Astrocyte of the cerebellum (primary cell): ENCODE measurements at places on chromosomes 4 and X.

GRCh38 chr4:48343551-48343950 lies 2.2 kb downstream of the SLAIN2 start:
- no peak for DNase-seq

GRCh38 chr4:165788686-165789463 lies 84.2 kb upstream of the TLL1 start:
- DNase-seq, result no peak

DNA sequence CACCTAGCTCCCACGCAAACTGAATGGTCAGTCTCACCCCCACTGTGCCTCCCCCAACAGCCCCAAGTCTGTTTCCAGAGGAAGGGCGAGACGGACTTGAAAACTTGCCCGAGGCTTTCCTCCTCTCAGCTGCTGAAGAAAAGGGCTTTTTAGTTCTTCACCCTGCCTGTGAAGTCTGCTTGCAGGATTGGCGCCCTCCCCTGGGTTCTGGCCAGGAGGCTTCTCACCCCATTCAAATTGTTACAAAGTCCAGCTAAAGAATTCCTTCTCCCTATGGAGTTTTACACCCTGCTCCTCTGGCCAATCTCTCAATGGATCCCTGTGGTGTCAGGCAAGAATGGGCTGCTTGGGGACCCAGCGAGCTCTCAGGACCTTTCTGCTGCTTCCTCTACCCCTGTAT lies 241.0 kb downstream of the AFF2 start:
- DNase-seq, result no peak

GRCh38 chrX:55452833-55453124 lies 852 bp downstream of the MAGEH1 start:
- no peak for DNase-seq

GRCh38 chrX:143580266-143580665 lies 55.6 kb downstream of the SLITRK4 start:
- DNase-seq, result no peak

DNA sequence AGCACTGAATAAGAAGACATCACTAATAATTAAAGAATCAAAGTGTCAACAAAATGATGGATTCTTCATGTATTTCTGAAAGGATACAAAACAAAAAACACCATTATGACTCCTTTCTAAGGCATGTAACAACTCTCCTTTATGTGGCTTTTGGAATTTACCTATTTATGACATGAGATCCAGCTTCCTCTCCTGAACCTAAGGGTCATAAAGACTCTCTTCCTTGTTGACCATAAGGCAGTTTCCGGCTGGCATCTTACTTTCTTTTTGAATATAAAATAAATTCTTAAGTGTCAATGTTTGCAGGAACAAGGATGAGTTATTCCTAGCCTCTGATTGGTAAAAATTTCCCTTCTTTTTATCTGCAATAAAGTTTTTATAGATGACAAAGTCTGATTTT lies 111.1 kb upstream of the GRPR start:
- DNase-seq, result no peak

DNA sequence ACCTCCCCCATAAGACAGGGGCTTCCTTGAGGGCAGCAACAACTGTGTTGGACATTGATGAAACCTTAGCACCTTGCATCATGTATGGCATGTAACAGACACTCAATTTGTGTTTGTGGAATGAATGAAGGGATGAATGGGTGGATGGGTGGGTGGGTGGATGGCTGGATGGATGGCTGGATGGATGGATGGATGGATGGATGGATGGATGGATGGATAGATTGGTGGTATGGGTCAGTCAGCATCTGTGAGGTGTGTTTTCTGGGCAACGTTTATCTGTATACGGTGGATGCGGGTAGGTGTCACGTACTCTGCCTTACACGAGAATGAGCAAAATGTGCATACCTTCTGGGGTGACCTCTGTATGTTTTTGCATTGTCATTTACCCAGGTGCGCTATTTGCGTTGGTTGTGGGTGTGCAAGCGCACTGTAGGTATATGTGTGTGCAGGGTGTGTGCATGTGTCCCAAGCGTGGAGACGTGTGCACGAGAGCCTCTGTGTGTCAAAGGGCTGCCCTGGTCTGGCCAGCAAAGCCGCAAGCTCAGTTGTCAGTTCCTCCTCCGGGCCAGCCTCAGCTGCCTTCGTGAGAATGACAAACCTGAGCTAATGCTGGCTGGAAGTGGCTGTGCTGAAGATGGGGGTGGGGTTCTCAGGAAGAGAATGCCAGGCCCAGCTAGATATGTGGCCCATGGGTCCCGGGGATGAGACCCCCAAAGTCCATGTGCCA lies 26.5 kb downstream of the ELF4 start:
- DNase-seq, result no peak

DNA sequence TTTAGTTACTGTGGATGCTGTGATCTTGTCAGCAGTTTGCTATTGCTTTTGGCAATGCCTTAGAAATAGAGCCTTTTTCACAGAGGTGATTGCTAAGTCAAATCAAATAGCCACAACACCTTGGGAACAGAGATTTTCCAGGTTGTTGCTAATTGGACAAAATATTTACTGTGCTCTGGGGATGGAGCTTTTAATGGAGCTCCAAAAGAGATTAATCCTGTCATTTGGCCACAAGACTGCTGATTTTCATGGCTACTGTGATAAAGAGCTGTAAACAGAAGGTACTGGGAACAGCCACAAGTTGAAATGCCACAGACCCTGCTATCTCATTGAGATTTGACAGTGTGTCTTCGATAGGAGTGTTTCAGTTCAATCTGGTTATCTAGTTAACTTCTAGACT lies 1715.2 kb upstream of the ADGRL3 start:
- DNase-seq, result no peak

DNA sequence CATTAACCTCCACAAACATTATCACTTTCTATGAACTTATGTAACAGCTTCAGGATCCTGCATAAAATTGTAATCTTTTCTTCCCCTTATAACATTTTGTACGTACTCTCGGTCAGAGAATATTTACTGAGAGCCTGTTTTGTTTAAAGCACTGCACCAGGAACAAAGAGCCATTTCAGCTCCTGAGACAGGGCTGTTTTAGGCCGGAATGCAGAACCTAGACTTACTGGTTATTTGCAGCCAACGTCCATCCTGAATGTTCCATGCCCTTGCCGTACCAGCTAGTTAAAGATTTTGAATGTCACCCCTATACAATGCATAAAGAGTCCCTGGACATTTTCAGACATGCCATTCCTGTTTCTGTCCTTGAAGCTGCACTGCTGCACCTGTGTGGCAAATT lies 248.8 kb downstream of the PCDH7 start:
- no peak for DNase-seq

DNA sequence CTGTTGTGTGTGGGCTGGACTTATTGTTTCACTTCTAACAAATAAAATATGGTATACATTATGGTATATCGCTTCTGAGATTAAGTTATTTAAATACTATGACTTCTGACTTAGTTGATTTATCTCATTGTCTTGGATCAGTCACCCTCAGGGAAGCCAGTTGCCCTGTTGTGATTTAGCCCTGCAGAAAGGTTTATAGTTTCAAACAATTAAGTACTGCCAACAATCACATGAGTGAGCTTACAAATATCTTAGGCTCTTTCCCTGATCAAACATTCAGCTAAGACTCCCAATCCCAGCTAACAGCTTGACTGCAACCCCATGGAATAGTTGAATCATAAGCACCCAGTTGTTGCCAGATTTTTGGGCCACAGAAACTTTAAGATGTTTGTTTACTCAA lies 85.4 kb downstream of the MAGEC1 start:
- no peak for DNase-seq

- no peak for DNase-seq
These were observed 26.4 kb upstream of the ELOVL6 start for GRCh38 chr4:110224812-110225211.

GRCh38 chrX:24215272-24215671 lies 65.7 kb downstream of the ZFX start:
- no peak for DNase-seq

DNA sequence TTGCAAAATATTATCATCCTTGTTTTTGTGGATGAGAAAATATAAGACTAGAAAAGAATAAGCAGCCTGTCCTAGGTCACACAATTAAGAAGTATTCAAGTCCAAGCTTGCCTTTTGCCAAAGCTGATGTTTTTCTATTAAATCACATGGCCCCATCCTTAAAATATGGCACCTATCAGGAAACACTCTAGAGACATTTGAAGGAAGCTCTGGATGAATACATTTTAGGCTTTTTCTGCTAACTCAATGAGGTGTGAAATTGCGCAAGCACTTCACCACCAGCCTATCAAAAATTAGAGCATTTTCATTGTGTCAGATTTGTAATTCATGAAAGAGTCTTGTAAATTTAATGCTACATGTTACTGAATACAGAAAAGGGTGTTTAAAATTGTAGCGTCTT lies 251.1 kb upstream of the MAD2L1 start:
- no peak for DNase-seq
